ENCODE measurements at places on chromosomes 7 and 10.

DNA sequence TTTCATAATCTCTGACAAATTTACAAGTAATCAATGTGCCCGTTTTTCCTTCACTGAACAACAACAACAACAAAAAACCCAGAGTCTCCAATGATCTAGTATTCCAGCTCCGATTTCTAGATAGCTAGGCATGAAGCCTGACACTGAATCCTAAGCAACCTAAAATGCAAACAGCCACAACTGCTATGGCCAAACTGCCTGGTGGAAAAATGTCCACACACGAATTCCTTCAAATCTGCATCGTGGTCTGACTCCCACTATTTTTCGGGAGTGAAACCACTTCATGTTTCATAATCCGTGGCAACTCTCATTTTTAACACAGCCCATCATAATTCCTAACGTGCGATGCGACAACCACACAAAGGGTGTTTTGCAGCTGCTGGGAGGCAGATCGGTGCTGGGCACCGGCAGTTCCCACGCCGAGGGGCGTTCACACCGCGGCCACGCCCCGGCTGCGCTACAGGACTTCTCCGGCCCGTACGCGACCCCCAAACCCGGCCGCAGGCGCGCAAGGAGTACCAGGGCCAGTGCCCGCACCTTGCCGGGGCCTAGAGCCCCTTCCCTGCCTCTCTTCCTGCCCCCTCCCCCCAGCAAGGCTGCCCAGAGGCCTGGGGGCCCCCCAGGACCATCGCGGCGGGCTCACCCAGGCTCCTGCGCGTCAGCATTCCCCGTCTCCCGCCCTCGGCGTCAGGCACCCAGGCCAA is 814 bp downstream of the RUFY2 start:
- no peak for DNase-seq

GRCh38 chr10:79101560-79102497 is 33.1 kb downstream of the ZMIZ1 start:
- DNase-seq: no peak

DNA sequence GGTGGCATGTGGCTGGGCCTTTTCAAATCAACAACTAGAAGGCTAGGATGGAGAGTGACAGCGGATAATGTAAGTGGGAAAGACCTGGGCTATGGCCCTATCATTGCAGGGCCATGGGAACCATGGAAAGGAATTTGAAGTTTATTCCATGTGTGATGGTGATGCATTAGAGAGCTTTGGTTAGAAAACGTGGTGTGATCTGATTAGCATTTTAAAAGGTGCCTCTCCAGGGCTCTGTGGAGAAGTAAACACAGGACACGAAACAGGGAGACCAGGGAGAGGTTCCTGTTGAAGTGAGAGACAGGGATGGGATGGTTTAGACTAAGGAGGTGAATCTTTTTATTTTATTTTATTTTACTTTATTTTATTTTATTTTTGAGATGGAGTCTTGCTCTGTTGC is 749.5 kb downstream of the GATA3 start:
- DNase-seq: no peak

- no peak for DNase-seq
Measured at GRCh38 chr10:102796407-102797176, 40.6 kb downstream of the CYP17A1 start.

GRCh38 chr10:47346581-47347302 is 1.4 kb upstream of the RBP3 start:
- DNase-seq: no peak
